ENCODE measurements at places on chromosomes 1 and 21. TPM values are rescaled to one million over a fixed set of nuclear protein-coding genes. Genes with fewer than 3 reads are reported as not detected.

LRRC53 gene
- total RNA-seq = not detected

LCE5A gene
- total RNA-seq = not detected

MFAP2 gene
- total RNA-seq = 14.7 TPM

ITLN2 gene
- total RNA-seq = not detected

NEK7 gene
- 12.8 TPM for total RNA-seq

Data from parietal lobe (tissue), 2 donors.